ENCODE measurements at places on chromosomes 7 and 10.

DNA sequence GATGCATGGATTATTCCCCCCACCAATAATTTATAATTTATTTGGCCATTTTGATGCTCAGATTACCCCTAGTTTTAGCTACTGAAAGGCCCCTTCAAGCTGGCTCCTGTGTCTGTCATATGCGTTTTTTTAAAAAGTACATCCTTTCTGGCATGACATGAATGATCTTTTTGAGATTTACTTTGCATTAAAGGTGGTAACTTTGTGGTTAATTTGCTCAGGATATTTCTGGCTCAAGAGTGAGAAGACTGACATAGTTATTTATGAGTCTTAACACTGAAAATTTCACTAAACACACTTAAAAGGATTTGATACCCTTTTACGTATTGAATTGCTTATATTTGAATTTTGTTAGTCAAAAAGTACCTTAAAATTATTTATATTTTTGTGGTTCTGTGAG is 5.4 kb downstream of the SMC3 start:
- no peak for DNase-seq

DNA sequence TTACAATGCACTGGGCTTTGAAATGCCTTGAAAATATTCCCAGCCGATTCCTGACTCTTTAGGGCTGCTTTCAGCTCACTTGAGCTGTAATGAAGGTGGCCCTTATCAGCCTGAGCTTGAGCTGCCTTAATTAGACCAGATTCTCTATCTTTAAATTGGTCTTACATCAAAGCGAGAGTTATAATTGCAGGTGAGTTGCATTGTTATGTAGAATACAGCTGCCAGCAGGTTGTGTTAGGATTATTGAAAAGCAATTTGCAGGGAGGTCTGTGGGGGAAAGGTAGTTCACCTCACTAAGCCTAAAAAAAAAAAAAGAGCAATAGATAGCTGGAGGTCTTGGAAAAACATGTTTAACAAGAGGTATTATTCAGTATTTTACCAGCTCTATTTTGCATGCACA is 142.2 kb upstream of the HABP2 start:
- DNase-seq: no peak

DNA sequence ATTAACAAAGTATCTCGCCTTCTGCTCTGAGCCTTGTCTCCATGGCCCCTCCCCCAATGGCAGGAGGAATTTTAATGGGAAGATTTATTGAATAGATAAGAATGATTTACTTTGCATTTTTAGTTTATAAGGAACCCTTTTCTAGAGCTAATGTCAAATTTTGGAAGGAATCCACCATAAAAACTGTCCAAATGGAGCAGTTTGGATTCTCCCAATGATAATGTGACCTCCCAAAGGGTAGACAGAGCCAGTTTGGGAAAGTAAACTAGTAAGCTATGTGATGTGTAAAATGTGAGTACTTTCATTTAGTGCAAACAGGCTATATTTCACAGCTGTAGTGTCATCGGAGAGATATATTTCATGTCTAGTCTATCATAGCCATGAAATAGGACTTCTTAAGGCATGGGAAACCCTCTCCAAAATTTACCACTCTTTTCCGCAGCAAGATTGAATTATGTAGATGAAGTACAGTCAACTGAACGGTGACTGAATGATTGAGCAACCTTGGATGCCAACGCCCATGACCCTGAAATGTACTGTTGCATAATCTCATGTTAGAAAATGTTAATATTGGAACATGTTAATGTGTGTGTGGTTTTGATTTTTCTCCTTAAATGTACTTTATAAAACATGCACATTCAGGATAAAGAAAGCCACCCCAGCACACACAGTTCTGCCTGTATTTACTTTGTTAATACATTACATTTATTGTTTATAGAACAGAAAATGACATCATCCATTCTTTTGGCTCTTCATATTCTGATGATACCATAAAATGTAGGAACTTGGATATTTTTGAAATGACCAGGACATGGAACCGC is 140.6 kb downstream of the NRP1 start:
- no peak for DNase-seq

DNA sequence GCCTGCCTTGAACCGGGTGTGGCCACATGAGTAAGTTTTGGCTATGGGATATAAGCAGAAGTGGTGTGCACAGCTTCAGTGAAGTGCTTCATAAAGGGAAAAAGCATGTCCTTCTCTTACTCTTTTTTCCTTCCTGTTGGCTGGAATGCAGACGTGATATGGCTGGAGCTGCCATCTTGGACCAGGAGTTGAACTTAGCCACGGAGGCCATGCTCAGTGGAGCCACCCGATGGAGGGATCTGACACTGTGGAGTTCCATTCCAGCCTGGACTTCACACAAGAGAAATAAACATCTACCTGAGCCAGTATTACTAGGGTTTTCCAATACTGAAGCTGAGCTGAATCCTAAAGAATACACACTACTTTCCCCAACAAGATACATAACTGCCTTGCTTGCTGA is 52.3 kb downstream of the CCDC3 start:
- no peak for DNase-seq

DNA sequence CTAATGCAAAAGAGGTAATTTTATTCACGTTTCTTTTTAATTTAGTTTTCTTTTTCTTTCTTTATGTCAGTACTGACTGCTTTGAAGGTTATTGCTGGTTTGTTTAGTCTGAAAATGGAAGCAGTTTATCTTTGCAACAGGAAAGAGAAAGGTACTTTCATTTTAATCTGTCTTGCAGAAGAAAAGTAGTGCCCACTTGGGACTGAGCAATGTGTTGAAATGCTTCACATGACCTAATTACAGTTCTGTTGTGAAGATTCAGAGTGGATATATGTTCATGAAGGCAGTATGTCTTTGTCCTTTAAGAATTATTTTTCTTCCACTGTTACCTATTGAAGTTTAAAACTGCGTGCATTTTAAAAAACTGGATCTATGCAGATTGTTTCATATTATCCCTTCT is 80.1 kb downstream of the ANKIB1 start:
- DNase-seq: no peak

DNA sequence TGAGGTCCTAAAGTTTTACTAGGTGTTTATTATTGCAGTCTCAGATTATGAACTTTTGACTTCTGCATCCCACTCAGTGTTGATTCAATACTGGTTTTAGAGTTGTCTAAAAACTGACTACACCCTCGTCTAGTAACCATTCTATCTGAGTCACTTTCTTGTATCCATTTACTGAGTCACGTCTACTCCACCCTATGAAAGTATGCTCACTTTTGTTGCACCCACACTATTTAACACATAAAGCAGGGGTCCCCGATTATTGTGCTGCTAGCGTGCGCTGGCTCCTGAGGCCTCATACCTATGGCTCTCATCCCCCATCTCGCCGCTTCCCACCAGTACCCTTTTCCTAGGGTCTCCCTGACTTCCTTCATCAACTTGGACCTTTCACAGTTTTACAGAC is 2.0 kb downstream of the SAMD9 start:
- DNase-seq: no peak

DNA sequence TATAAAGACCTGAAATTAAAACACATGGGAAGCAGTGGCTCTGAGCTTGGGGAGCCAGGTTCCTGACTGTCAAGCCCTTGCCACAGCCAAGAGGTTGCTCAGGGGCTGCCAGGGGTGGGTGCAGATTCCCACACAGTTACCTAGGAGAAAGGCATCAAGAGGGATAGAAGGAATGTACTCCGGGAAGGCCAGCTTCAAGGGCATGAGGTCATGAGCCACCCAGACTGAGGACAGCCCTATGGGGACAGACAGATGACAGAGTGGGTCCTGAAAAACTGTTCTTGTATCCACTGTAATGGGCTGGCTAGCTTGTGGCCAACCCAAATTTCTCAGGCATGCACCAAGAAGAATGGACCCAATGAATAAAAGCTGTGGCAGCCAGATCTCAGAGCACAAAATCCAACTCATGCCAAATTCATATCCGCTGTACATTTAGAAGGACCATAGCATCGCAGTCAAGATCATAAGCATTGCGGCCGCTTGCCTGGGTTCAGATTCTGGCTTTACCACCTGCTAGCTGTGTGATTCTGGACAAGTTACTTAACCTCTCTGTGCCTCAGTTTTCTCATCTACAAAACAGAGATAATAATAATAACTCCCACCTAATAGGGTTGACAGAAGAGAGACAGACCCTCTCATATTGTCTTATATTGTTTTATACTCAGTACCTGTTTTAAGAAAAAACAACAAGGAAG is 44.9 kb upstream of the KCNMA1 start:
- DNase-seq: no peak

DNA sequence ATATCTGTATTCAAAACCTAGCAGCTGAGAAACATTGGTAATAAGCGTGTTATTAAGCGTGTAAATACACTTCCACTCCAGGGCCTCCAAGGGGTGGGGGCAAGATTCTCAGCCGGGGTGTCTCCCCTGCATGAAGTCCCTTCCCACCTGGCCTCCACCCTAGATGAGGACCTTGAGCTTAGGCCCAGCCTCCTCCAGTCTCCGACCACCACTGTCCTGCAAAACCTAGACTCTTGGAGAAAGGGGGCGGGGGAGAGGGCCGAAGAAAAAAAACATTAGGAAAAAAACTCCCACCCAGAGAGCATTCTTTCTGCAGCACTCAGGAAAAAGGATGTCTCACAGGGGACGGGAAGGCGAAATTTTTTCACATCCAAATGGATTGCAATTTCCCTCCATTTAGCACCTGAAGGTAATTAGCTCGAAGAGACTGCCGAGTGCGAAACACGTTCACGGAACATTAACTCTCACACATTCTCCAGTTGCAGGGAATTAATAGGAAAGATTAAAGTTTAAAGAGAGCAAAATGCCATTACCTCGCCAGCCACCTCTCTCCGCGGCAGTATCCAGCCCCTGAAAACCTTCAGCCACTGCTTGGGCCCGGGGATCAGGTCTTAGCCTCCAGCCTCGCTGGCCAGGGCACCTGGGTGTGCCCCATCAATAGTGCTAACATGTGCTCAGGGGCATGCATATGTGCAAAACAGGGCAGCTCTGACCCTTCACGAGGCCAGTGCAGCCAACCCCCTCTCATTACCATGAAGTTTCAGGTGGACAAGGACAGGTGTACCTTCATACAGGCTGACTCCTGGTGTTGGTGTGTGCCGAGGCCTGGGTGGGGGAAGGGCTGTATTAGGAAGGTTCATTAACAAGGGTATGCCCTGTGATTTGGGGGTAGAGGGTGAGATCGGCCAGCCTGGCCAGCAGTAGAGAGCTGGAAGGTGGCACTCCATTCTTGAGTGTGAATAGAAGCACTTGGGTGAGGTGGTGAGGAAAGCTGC is 77.2 kb downstream of the HIF1AN start:
- no peak for DNase-seq

DNA sequence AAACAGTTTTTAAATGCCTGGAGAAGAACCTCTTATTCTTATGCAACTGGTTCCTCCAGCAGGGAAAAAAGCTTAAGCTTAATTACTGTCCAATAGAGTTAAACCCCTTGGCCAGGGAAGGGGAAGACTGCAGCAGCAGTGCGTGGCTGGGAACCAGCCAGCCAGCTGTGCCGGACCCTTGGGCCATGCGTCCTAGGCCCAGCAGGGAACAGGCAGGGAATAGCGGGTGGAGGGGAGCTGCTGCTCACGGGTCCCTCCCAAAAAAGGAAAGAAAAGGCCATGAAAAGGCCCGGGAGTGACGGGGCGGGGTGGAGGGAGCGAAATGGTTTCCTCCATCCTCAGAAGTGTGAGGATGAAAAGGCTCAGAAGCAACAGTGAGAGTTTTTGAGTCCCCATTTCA is 35.2 kb upstream of the HECW1 start:
- DNase-seq: no peak

DNA sequence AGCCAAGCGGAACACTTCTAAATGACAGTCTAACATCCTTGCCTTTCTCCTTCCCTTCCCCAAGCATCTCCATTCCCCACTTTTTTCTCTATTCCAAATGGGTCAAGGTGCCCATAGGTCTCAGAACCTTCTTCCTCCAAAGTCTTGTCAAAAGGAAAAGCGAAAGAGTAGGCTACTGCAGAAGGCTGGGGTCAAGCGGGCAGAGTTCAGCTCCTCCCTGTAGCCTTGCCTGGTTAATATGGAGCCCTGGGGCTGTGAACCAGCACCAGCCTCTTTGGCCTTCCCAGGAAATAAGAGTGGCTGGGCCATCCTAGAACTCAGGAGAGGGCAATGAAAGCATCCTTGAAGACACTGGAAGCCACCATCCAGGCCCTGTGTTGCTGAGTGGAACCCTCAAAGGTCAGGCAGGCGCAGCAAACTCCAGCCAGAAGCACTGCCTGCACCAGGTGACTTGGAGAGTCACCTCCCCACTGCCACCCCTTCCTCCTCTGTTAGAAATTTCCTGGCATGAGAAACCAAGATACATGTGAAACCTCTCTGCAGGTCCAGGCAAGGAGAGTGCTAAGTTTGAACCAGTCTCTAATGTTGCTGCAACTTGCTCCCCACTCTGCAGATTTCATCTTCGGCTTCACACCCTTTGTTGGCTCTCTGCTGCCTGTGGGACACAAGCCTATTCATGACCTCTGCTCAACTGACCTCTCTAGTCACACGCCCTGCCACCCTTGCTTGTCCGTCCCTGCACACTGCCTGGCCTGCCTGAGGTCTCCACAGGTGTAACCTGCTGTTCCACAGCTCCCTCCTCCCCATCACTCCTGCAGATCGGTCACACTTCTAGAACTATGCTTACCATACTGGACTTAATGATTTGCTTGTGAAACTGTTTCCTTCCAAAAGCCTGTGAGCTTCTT is 74.9 kb downstream of the SH3PXD2A start:
- no peak for DNase-seq

GRCh38 chr7:45106-46090 is 147.0 kb upstream of the FAM20C start:
- no peak for DNase-seq

GRCh38 chr7:153407291-153408046 is 644.7 kb upstream of the DPP6 start:
- DNase-seq: no peak

DNA sequence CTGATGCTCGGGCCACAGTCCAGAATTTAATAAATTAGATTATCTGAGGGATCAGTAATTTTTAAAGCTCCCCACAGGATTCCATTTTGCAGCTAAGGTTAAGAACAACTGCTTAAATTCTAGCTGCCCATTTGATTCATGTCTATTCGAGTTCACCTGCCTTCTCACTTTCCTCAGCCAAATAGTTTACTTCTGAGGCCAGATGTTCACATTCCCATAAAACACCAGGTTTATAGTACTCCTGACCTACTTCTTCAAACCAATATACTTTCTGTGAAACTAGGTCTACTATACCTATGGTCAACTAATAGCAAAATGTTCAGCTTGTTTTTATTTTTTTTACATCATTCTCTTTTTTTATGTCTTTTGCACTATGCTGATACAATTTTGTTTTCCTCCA is 86.3 kb downstream of the GPR158 start:
- DNase-seq: no peak

DNA sequence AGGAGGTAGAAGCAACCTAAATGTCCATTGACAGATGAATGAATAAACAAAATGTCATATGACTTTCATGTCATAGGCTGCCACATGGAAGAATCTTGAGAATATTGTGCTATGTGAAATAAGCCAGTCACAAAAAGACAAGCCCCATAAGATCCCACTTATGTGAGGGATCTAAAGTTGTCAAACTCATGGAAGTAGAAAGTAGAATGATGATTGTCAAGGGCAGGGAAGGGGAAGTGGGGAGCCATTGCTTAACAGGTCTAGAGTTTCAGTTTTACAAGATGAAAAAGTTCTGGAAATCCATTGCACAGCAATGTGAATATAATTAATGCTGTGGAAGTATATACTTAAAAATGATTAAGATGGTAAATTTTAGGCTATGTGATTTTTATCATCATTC is 229.3 kb upstream of the KMT2E start:
- no peak for DNase-seq

Data from DMS153 (cell line).